Aorta (tissue), 5 donors: ENCODE measurements at places on chromosomes 1 and 21. TPM values are rescaled to one million over a fixed set of nuclear protein-coding genes. Genes with fewer than 3 reads are reported as not detected.

TXNDC12 gene
- total RNA-seq: 46.5 TPM

AADACL4 gene
- total RNA-seq: not detected

FNDC10 gene
- 3.0 TPM for total RNA-seq

CRTC2 gene
- total RNA-seq: 31.2 TPM

PADI4 gene
- 1.7 TPM for total RNA-seq

CLCA1 gene
- total RNA-seq: 0.10 TPM

PTPRC gene
- 89.9 TPM for total RNA-seq

GNAT2 gene
- total RNA-seq: not detected

TRIM17 gene
- total RNA-seq: 2.5 TPM

S100A8 gene
- 185 TPM for total RNA-seq

GSTM5 gene
- total RNA-seq: 23.4 TPM

CDK18 gene
- total RNA-seq: 80.7 TPM

EGLN1 gene
- 50.4 TPM for total RNA-seq

GJA9 gene
- not detected for total RNA-seq

HOOK1 gene
- 1.4 TPM for total RNA-seq
